ENCODE measurements at places on chromosomes 1 and 21.

- DNase-seq: no peak
Observed at GRCh38 chr21:22791376-22791775, 1793.2 kb downstream of the NCAM2 start.

DNA sequence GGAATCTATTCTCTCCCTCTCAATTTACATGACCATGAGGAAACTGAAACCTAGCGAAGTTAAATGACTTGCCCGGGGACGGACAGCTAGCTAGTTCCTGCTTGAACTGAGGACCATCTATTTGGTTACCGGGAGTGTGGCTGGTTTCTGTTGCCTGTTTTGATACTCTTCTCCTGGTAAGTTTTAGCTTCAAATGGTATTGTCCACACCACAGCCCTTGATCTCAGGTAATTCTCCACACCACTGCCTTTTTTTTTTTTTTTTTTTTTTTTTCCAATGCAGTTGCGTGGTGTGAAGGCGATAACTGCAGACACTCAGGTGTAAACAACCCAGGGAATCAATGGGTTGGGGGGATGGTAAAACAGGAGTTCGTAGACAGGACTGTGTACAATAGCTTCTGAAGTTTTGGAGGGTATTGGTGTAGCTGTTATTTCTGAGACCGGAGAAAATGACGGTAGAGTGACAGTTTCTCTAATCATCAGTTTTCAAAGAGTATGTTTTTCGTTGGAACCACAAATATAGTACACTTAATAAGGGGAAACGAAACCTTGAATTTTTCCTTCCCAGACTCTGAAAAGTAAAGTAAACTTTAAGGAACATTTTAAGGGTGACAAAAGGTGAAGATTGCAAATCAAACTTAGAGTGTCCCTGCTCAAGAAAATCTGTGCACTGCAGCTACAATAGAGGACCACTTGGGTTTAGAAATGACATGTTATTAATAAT lies 125.3 kb upstream of the CACYBP start:
- DNase-seq: no peak

DNA sequence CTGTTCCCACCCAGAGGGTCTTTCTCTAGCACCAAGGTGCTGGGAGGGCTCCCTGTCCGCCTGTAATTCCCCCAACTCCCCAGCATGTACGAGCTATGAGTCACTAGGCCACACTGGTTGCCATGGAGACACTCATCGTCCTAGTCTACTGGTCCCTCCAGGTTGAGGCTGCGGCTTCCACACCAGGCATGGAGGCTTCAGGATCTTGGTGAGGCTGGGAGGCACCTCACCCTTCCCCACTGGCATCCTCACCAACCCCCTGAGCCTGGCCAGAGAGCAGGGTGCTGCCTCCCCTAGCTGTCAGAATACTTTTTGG lies 75.6 kb upstream of the KAZN start:
- DNase-seq: no peak

- no peak for DNase-seq
Observed at GRCh38 chr21:16113052-16113715, 383.4 kb downstream of the USP25 start.

DNA sequence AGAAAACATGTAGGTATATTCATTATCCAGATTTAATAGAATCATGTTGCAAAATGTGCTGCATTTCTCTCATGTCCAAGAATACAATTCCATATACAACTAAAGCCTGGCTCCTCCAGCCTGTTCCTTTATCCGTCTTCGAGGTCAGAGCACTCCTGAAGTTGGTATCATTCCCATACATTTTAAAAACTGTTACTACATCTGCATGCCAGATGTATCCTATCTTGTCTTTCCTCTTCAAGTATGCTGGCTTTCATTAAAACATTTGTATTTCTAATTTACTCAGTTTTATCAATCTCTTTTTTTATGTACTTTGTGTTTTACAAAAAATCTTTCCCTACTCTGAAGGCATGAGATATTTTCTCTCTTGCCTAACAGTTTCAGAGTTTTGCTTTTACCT lies 536.6 kb upstream of the USP24 start:
- no peak for DNase-seq

Measured in stimulated activated CD8-positive, alpha-beta memory T cell treated with anti-CD3 and anti-CD28 coated beads, Interleukin-7, amount 100 ng/mL, for 4 hours (primary cell).